ENCODE measurements at places on chromosomes 7 and 10. TPM values are rescaled to one million over a fixed set of nuclear protein-coding genes. Genes with fewer than 3 reads are reported as not detected.

Gene LSM8
- 28.4 TPM for polyA plus RNA-seq

Gene IFIT2
- polyA plus RNA-seq = 8.1 TPM

Gene RTKN2
- 26.6 TPM for polyA plus RNA-seq

Gene ITPRID1
- 0.04 TPM for polyA plus RNA-seq

Gene ZPBP
- polyA plus RNA-seq = not detected

Gene MSS51
- 0.74 TPM for polyA plus RNA-seq

Gene SRGN
- 1,336 TPM for polyA plus RNA-seq

Gene ANKRD30A
- not detected for polyA plus RNA-seq

Gene PIP4K2A
- 18.2 TPM for polyA plus RNA-seq
